ENCODE measurements at places on chromosomes 11 and 22.
A peak's percentile ranks its signal among the peaks of the same experiment; 100 is the strongest.

DNA sequence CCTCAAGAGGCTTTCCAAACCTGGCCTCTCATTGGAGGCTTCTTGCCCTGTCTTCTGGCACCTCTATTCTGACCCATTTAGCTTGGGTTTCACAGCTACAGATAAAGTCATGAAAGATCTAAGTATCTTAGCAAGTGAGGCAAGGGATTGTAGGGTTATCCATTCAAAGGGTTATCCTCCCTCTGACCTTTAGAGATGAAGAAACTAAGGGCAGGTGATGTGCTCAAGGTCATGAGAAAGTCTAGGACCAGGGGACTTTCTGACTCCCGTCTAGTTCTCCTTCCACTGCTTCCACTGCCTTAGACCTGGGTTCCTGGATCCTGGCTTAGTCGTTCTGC lies 7.2 kb downstream of the PHOX2A start:
- DNase-seq, result no peak

DNA sequence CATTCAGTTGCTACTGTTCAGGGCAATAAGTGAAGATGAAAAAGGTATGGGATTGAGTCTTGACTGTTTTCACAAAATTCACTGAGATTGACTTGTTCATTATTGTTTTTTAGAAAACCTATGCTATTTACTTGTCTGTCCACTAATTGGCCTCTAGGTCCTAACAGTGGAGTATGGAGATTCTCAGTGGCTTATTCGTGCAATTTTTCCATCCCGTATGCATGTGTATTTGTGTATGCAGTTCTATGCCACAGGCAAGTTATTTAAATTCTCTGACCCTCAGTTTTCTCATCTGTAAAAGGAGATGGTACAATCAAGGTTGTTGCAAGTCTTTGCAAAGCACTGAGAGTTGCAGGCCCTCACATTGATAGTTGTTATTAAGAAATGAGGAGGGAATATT lies 151.0 kb downstream of the BBOX1 start:
- DNase-seq, result no peak

DNA sequence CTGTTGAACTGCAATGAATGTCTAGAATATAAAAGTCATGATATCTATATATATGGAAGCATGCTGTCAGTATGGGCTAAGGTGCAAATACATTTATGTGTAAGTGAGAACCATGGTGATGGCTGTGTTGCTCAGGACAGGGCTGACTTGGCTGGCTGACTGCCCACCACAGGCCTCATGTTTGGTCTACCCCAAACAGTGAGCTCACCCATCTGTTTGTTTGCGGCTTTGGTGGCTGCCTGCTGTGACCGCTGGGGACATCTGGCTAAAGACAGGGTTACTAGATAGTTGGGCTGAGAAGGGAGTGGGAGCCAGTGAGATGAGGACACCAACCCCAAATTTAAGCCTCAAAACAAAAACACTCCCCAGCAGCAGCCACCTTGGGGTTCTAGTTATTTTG lies 6.3 kb downstream of the CD44 start:
- DNase-seq, result peak; percentile 67

DNA sequence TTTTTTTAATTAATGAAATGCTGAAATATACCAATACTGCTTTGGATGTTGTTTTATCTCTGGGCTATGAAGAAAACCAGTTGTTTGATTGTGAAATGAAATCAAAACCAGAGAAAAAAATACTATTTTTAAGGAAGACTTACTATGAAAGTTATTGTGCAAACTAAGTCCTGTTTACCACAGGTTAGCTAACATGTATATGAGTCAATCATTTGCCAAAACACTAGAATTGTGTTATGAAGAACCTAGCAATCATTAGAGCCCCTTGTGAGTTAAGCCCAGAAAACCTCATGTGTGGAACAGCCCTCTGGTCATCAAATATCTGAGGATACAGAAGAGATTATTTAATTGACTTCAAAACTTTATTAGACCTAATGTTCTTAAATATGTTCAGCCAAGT lies 83.7 kb downstream of the FAT3 start:
- DNase-seq, result no peak

GRCh38 chr11:61776561-61777075 lies 15.8 kb downstream of the TMEM258 start:
- DNase-seq, result peak; percentile 57

DNA sequence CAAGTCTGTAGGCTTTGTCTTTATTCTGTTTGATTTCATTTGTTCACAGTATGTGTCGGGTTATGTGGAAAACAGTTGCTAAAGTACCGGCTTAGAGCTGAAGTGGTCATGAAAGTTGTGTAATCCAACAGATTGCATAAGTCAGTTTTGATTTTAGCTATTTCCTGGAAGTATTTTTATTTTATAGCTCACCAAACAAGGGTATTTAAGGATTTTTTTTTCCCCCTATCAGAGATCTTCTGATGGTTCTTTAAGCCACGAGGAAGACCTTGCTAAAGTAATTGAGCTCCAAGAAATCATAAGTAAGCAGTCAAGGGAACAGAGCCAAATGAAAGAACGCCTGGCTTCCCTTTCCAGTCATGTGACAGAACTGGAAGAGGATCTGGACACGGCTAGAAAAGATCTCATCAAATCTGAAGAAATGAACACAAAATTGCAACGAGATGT lies 55.9 kb downstream of the PPFIA1 start:
- no peak for DNase-seq

DNA sequence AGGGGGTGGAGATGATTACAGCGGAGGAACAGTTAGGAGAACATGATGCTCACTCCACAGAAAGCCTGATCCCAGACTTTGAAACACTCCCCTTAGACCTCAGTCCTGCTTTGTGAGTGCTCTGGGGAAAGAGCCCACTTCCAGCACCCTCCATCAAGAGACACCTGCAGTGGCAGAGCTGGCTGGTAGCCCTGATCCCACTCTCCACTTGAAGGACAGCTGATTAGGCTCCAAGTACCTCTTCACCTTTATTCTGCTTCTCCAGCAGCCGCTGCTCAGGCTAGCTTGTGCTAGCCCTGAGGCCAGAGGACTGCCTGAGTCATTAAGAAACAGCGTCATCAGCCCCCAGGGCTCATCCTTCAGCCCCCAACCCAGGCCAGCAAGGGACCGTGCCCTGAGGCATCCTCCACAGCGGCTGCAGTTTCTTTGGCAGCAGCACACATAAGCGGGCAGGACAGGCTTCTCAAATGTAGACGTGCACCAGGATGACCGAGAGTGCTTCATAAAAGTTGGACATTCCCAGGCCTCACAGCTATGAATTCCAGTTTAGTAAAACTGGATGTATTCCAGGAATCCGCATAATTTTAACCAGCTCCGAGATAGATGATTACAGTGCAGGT lies 146.0 kb upstream of the TBCEL start:
- no peak for DNase-seq

- DNase-seq, result no peak
Observed at GRCh38 chr11:119347242-119347641, 737 bp upstream of the MFRP start.

DNA sequence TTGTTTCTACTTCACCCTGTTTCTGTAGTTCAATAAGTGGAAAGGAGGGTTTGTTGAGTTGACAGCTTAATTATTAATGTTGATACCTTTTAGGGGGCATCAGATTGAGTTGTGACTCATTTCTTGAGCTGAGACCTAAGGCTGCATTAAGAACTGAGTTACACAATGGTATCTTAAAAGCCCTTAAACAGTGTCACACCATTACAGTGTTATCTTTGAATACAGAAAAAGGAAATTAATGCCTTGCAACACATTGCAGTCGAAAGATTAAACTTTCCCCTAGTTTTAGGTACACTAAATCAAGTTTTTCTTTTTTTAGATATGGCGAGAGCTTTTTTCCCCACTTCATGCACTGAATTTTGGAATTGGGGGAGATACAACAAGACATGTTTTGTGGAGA lies 16.7 kb downstream of the PAFAH1B2 start:
- no peak for DNase-seq

GRCh38 chr11:113202431-113202830 lies 112.0 kb upstream of the TTC12 start:
- no peak for DNase-seq

DNA sequence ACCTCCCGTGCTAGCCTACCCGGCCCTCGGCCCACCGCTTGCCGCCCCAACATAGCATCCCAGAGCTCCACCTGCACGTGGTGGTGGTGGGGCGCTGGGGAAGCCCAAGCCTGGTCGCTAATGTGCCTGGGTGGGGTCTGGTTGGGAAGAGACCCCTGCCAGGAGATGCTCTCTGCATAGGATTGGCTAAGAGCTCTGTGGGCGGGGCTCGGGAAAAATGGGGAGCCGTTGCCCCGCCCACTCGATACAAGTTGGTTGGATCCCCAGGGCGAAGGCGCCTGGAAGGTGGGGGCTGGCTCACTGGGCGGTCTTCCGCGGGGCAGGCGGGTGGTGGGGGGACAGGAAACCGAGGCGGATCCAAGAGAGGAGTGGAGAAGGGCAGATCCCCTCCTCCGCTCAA lies 7.6 kb downstream of the LRRC10B start:
- DNase-seq, result peak; percentile 32

- no peak for DNase-seq
Observed at GRCh38 chr22:37254209-37254866, 10.3 kb upstream of the RAC2 start.

- DNase-seq, result no peak
Observed at GRCh38 chr11:83456075-83456474, 169.9 kb upstream of the CCDC90B start.

DNA sequence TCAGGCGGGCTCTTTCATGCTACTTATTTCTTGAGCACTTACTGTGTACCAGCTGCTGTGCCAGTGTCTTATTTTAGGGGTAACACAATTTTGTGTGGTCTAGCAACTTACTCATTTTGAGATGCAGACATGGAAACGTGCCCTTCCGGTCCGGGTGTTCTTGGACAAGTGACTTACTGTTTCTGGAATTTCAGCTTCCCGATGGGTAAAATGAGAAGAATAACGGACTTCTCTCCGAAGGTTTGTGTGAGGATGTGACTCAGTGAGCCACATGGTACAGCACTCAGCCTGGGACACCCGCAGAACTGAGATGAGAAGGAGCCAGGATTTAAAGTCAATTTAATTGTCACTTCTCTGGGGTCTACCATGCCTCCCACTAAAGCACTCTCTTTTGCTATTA lies 114.5 kb upstream of the SYT13 start:
- no peak for DNase-seq

- DNase-seq, result no peak
Observed at GRCh38 chr11:1762537-1763302, 1.0 kb downstream of the CTSD start.

DNA sequence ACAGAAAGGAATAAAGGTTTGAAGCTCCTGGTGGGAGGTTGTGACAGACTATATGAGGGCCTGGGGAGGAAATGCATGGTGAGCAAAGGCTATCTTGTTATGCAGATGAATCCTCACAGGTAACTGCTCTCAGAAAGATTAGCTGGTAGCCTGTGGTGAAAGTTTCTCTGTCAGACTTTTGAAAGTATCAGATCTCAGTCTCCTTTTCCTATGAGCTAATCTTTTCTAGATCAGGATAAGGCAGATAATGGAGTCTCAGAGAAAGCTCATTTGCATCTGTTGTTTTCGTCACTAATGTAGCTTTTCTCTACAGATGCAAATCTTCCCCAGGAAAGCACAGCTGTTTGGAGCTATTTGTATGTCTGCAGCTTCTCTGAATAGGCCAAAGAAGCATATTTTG lies 21.0 kb upstream of the OR6X1 start:
- no peak for DNase-seq

- no peak for DNase-seq
Observed at GRCh38 chr11:134617360-134617759, 205.3 kb upstream of the B3GAT1 start.

DNA sequence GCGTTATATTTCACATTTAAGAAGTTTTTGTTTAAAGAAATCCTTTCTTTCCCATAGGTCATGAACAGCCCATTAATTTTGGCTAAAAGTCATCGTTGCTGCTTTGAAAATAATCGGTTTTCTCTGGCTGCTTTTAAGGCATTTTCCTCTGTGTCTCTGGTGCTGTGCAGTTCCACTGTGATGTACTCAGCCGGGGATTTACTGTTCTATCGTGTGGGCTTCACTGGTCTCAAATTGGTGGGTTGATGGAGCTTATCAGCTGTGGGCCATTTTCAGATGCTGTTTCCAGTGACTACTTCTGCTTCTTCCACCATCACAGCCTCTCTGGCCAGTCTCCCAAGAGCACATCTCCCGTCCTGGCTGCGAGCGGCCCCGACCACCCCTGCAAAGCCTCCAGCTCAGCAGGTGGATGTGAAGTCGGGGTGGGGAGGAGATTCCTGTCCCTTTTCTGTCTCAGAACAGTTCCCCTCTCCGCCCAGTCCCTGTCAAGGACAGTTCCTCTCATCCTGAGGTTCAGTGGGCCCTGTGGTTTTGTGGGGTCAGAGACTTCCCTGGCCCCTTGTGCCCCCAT lies 20.3 kb downstream of the IFITM10 start:
- DNase-seq, result no peak

GRCh38 chr11:38498721-38499120 lies 1900.7 kb upstream of the RAG2 start:
- no peak for DNase-seq

DNA sequence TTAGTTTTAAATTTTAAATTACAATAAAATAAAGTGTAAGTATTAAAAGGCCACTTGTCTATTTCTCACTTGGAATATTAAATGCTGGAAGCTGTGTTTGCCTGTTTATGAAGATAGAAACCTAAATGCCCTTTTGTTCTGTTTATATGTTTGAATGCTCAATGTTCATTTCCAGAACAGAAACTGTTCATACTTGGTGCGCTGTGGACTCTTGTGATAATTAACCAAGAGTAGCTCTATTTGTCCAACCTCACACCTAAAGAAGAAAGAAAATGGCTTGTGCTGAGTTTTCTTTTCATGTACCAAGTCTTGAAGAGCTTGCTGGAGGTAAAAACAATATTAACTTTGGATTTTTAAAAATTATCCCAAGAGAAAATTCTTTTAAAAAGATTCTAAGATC lies 5.7 kb downstream of the C11orf54 start:
- no peak for DNase-seq

- DNase-seq, result no peak
Observed at GRCh38 chr11:14953904-14954303, 18.2 kb downstream of the CALCA start.

DNA sequence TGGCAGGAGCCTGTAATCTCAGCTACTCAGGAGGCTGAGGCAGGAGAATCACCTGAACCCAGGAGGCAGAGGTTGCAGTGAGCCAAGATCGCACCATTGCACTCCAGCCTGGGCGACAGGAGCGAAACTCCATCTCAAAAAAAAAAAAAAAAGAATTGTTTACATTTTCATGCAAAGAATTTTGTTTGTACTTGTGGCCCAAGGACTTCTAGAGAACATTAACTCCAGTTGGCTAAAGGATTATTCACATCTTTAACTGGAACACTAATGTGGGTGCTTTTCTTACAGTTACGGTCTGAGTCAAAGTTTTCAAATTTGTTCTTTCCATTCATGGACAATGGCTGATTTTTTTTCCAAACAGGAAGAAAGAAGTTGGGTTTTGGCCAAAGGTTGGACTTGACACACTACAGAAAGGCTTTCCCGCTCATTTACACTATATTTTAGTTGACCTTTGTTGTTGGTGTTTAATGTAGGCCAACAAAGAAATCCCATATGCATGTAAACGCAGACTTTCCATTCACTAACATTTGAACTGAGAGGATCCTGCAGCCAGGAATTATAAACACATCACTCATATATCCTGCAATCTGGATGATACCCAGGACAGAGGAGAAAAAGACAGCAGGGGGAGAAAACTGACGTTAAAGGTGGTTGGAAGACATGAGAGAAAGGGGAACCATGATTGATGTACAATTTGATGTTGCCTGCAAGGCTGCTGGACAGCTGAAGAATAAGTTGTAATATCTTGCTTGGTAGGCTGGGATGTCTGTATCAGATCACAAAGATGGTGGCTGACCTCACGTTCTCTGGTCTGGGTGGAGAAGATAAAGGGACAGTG lies 13.1 kb downstream of the POU2AF1 start:
- DNase-seq, result no peak

GRCh38 chr11:76810151-76810853 lies 27.1 kb downstream of the TSKU start:
- no peak for DNase-seq

GRCh38 chr11:97498891-97499290 lies 1109.1 kb downstream of the JRKL start:
- no peak for DNase-seq

Data from CD8-positive, alpha-beta T cell (primary cell).